ENCODE measurements at places on chromosomes 16 and 17. TPM values are rescaled to one million over a fixed set of nuclear protein-coding genes. Genes with fewer than 3 reads are reported as not detected.

DNA sequence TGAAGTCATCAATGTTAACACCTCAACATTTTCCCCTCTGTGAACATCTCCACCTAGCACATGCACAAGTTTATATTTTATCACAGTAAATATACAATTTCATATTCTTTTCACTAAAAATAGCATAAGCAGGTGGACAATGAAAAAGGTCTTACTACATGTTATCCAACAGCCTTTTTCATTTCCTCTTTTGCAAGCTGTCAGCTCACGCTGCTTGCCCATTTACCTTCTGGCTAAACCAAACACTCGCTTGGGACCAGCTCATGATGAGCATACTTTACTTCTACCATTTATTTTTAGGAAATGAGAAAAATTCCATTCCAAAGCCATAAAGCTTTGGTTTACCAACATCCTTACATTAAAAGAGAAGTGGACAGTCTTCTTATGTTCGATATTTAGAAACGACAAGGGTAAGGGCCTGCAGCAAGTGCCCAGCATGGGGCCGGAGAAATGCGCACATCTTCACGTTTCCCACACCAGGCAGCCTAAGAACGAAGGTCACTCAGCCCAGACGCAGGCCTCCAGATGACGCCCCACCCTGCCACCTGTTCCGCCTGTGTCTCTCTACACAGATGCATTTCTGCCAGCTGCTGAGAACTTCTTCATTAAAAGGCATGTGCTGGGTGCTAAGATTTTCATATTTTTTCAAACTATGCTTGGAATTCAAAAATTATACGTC lies 13.9 kb downstream of the SNN start:
- no peak for DNase-seq

DNA sequence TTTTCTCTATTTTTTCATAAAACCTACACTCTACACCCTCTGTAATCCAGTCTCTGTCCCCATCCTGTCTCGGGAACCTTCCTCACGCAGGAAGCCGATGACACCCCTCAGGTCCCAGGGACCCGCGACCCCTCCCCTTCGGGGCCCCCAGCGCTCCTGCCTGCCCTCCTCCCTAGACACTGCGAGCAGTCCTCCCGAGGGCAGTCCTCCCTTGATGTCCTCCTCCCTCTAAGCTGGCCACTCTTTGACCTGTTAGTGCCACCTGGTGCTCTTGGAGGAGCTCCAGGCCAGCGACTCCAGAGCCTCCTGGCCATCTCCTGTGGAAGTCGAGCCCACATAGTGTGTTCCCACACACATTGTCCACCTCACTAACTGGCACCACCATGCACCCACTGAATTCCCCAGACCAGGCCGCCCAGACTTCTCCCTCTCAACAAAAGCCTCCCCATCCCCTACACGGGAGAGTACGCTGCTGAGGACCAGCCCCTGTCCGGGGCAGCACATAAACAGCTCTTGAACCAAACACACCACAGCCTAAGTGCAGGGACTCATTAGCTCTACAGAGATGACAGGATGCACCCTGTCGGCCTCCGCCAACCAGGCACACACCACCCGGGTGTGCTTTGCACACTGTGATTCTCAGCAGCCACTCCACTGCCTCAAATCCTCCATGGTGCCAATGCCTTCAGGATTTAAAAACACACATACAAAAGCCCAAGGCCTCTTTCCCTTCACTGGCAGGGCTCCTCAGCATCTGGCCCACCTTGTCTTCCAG lies 9.3 kb downstream of the OSBPL7 start:
- no peak for DNase-seq

GRCh38 chr16:73365016-73365551 lies 317.2 kb upstream of the ZFHX3 start:
- peak; percentile 37 for DNase-seq

- no peak for DNase-seq
Measured at GRCh38 chr17:69323806-69324205, 3.1 kb downstream of the ABCA5 start.

The KRTAP4-5 gene
- not detected for total RNA-seq

The TLCD2 gene
- total RNA-seq, result 1.9 TPM

The ACSM5 gene
- total RNA-seq, result 12.5 TPM

The RTN4RL1 gene
- total RNA-seq, result 3.9 TPM

GRCh38 chr17:77456951-77457548 lies 316.3 kb downstream of the SEC14L1 start:
- DNase-seq, result no peak

DNA sequence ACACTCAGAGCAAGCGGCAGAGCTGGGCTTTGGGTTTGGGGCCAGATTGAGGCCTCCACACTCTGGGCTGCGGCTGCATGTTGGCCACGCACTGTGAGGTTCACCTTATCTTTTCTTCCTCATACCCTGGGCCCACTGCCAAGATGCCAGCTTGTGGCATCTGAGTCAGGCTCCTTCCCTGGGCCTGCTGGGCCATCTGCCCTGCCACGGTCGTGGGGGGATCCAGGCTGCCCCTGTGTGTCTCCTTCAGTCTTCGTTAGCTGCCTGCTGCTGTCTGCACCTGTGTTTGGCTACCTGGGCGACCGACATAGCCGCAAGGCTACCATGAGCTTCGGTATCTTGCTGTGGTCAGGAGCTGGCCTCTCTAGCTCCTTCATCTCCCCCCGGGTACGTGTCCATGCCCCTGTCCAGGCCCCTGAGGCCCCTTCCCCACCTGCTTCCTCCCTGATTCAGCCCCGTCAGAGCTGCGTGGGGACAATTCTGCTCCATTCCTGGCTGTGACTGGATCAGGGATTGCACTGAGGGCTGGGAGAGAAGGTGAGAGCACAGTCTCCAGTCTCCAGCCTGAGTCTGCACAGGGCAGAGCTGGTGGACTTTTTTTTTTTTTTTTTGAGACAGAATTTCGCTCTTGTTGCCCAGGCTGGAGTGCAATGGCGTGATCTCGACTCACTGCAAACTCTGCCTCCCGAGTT lies 11.2 kb downstream of the SPNS3 start:
- peak; percentile 84 for DNase-seq
